ENCODE measurements at places on chromosomes 12 and 14. TPM values are rescaled to one million over a fixed set of nuclear protein-coding genes. Genes with fewer than 3 reads are reported as not detected.

C12orf50 gene
- not detected for polyA plus RNA-seq

DNA sequence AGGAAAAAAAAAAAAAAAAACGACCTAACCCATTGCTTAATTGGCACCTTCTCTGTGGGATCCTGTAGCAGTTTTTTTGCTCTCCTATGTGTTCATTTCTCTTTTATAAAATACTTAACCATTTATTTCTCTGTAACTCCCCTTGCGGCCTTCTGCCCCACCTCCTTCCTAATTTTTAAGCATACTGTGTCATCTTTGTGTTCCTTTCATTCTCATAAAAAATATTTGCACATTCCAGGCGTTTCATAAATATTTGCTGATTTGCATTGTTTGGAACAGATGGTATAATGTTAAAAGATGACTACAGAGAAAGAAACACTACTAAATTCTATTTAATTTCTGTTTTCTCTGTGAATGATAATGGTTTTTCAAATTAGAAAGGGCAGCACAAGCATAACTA lies 77.9 kb downstream of the NPAS3 start:
- no peak overlapping the region for H3K4me3 ChIP-seq
- DNase-seq: no peak
- H3K27me3 ChIP-seq: no peaks in the 10 kb centered on the region
- H3K4me1 ChIP-seq: no peaks in the 10 kb centered on the region
- no peak overlapping the region for H3K27ac ChIP-seq

TXNDC16 gene
- polyA plus RNA-seq: 3.2 TPM

DNA sequence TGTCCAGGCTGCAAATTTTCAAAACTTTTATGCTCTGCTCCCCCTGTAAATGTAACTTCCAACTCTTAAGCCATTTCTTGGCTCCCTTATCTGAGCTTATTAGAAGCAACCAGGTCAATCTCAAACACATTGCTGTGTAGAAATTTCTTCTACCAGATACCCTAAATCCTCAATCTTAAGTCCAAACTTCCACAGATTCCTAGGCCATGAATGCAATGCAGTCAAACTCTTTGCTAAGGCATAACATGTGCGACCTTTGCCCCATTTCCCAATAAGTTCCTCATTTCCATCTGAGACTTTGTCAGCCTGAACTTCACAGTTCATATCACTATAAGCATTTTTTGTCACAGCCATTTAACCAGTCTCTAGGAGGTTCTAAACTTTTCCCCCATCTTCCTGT lies 64.5 kb downstream of the TMTC3 start:
- peaks cover 11% of the 10 kb centered on the region for H3K4me1 ChIP-seq
- H3K27ac ChIP-seq: no peak overlapping the region
- no peaks in the 10 kb centered on the region for H3K36me3 ChIP-seq
- no peak overlapping the region for H3K4me3 ChIP-seq
- peak; percentile 71 for DNase-seq

- no peaks in the 10 kb centered on the region for H3K27me3 ChIP-seq
- no peaks in the 10 kb centered on the region for H3K36me3 ChIP-seq
- H3K4me3 ChIP-seq: no peak overlapping the region
- DNase-seq: no peak
- no peaks in the 10 kb centered on the region for H3K4me1 ChIP-seq
These were observed 419.0 kb upstream of the CCDC196 start for GRCh38 chr14:66066981-66067776.

DPF3 gene
- polyA plus RNA-seq: 2.4 TPM

DNA sequence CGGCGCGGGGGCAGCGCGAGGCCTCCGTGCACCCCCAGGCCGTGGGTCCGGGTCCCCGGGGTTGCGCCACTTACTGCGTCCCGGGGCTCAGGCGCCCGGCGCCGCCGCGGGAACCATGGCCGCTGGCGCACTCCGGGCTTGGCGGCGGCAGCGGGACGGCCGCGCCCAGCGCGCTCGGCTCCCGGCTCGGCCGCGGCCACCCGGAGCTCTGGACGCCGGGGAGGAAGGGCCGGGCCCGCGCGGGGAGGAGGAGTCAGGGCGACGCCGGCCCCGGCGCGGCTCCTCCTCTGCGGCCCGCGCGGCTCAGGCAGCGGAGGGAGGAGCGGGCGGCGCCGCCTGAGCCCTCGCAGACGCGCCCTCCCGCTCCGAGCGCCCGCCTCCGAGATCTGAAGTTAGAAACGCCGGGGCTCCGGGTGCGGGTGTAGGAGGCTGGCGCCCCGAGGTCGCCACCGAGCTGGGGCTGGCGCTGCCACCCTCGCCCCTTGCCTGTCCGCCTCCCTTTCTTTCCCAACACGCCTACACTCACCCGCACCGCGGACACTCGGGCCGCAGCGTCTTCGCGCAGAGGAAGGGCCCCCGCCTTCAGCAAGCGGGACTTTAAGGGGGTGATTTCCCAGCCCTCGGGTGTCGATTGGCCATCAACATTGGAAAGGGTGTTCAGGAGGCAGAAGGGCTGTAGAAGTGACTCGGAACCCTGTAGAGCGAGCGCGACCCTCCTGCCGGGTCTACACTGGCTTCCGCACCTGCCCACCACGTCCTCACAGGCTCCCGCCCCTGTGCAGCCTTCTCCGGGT lies at the start of gene NIN:
Gene NIN (minus strand): TSS at position 231 of the 794 bp plus-strand sequence. CDS start 9,106 bp downstream, outside the sequence.
- H3K4me1 ChIP-seq: no peaks in the 10 kb centered on the region
- peak within 1 kb of the TSS; percentile 73 for H3K4me3 ChIP-seq
- no peaks in the 10 kb centered on the region for H3K36me3 ChIP-seq
- peak; percentile 83 for DNase-seq

DNA sequence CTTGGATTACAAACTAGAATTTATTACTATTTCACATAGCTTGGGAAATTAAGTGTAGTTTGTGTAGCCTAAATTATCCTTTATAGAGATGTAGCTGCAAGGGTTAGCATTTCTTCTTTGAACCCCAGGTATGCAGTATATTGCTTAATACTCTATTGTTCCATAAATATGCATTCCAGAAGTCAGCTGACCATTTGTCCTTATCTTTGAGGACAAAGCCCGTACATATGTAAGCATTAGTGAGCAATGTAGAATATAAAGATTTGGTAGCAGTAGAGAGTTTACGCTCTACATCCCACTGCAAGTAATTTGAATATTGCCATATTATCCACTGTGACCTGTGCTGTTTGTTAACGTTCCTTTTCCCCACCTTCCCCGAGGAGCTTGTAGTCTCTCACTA lies 26.9 kb downstream of the PPM1A start:
- no peaks in the 10 kb centered on the region for H3K36me3 ChIP-seq
- no peak for DNase-seq
- no peak overlapping the region for H3K4me3 ChIP-seq

ATG2B gene
- 4.4 TPM for polyA plus RNA-seq

DNA sequence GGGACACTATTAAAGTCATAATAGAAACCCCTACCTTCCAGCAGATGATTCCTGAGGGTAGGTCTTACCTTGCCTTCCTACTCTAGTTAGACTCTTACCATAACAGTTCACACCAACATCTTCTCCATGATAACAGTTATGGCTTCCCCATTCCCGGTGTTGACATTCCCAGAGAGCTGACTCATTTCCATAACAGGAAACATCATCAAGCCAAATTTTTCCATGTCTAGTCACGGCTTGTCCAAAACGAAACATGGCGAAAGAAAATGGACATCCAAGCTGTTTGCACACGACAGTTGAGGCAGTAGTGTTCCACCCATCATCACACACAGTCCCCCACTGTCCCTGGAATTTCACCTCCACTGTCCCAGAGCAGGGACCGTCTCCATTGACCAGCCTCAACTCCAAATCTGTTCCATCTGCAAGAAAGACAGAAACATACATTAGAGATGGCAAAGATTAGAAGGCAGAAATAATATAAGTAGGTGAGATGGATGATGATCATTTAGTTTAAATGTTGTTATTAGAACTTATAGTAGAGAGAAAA lies 10.6 kb downstream of the CD163L1 start:
- DNase-seq: no peak
- no peaks in the 10 kb centered on the region for H3K4me1 ChIP-seq
- no peaks in the 10 kb centered on the region for H3K36me3 ChIP-seq

DNA sequence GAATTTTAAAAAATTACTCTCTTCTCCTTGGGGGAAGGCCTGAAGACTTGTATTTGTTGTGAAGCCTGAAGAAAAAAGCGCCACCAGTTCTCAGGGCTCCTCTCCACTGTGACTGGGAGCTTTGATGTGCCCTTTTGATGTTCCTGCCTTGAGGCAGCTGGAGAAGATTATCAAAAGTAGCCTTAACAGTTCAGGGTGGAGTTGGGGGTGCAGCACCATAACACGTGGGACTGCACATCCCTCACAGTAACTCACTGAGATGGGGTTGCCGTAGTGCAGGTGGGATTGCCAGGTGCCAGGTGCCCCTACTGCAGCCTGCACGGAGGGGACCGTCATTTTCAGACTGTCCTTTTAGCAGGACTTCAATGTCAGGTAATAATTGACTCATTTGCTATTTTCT lies 474.1 kb downstream of the ETNK1 start:
- H3K36me3 ChIP-seq: no peaks in the 10 kb centered on the region
- no peaks in the 10 kb centered on the region for H3K27me3 ChIP-seq
- H3K4me3 ChIP-seq: no peak overlapping the region
- H3K4me1 ChIP-seq: no peaks in the 10 kb centered on the region
- H3K27ac ChIP-seq: no peak overlapping the region
- DNase-seq: no peak

- H3K27me3 ChIP-seq: no peaks in the 10 kb centered on the region
- peaks cover 4% of the 10 kb centered on the region for H3K36me3 ChIP-seq
- peak; percentile 49 for DNase-seq
- H3K4me1 ChIP-seq: peaks cover 3% of the 10 kb centered on the region
These were observed 1.8 kb upstream of the CKAP4 start for GRCh38 chr12:106249411-106250135.

GRCh38 chr14:86596024-86596423 lies 1066.1 kb downstream of the FLRT2 start:
- no peaks in the 10 kb centered on the region for H3K4me1 ChIP-seq
- no peak for DNase-seq
- no peak overlapping the region for H3K4me3 ChIP-seq

- H3K27me3 ChIP-seq: no peaks in the 10 kb centered on the region
- DNase-seq: no peak
- no peak overlapping the region for H3K4me3 ChIP-seq
- H3K4me1 ChIP-seq: no peaks in the 10 kb centered on the region
- H3K36me3 ChIP-seq: peaks cover 2% of the 10 kb centered on the region
These were observed 89.0 kb downstream of the POLR3B start for GRCh38 chr12:106446419-106447092.

DDHD1 gene
- 9.4 TPM for polyA plus RNA-seq

SLC6A13 gene
- polyA plus RNA-seq: 11.3 TPM

DNA sequence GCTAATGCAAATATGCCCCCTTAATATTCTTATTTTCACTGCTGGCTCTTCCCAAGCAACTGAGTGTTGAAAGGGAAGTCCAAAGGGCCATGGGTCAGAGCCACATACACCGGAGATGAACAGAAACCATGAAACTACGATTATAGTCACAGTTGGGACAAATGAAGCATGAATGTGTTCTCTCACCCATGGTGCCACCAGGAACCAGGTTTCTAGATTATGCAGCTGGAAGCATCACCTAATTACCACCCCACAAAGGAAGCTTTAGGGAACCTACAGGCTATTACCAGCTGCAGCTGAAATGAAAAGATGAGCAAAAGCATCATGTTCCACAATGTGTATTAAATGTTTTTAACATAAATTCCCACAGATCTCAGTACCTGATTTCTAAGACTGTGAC lies 15.4 kb downstream of the TMTC1 start:
- no peaks in the 10 kb centered on the region for H3K27me3 ChIP-seq
- no peak overlapping the region for H3K27ac ChIP-seq
- no peak overlapping the region for H3K4me3 ChIP-seq
- DNase-seq: no peak

GRCh38 chr14:103107941-103108748 lies 13.6 kb downstream of the EXOC3L4 start:
- H3K27me3 ChIP-seq: peaks cover 4% of the 10 kb centered on the region
- H3K27ac ChIP-seq: peak overlapping the region; percentile 62
- peaks cover 16% of the 10 kb centered on the region for H3K4me1 ChIP-seq

DNA sequence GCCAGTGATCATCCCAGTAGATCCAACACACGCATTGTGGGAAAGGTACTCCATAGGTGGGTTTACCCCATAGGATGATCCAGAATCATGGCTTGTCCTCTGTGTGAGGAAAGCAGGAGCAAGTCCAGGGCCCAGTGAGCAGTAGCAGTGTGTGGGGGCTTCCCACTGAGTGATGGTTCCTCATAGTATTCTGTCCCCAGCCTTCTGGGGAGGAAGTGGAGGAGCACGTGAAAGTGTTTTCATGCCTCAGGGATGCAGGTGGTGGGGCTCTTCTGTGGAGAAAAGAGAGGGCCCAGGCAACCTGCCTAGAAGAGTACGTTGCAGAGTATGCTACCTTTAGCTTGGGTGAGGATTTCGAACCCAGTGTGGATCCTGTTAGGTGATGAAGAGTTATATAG lies 56.5 kb downstream of the SUSD6 start:
- no peaks in the 10 kb centered on the region for H3K36me3 ChIP-seq
- H3K27me3 ChIP-seq: no peaks in the 10 kb centered on the region
- DNase-seq: no peak
- H3K27ac ChIP-seq: peak overlapping the region; percentile 63
- peaks cover 15% of the 10 kb centered on the region for H3K4me1 ChIP-seq
- H3K4me3 ChIP-seq: no peak overlapping the region

DNA sequence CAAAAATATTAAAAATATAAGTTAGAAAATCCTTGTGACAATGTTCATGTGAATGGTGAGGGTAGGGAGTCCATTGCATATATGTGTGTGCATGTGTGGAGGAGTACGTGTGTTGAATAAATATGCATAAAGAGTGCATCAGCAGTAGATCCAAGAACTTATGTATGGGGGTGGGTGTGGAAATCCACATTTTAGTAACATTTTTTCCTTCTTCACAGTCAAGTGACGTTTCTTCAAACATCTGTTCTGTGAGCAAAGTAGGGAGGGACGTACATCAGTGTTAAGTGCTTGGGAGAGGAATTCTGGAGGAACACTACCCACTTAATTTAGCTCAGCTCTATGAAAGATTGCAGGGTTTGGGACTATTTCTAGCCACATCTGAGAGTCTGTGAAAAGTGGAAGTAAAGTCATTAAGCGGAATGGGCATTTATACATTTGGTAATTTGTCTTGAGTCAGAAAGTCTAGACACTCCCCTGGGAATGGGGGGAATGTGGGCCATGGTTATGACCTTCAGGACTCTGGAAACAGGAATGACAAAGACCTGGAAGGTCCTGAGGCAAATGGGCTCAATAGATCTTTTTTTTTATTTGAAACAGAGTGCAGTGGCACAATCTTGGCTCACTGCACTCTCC lies 156.4 kb upstream of the PLXNC1 start:
- no peaks in the 10 kb centered on the region for H3K36me3 ChIP-seq
- H3K4me3 ChIP-seq: no peak overlapping the region
- DNase-seq: no peak
- H3K27ac ChIP-seq: no peak overlapping the region
- H3K4me1 ChIP-seq: peaks cover 3% of the 10 kb centered on the region

GRCh38 chr14:72741826-72742117 lies 152.1 kb downstream of the DPF3 start:
- H3K36me3 ChIP-seq: peaks cover 3% of the 10 kb centered on the region
- DNase-seq: no peak
- no peak overlapping the region for H3K27ac ChIP-seq
- H3K4me3 ChIP-seq: no peak overlapping the region
- H3K4me1 ChIP-seq: no peaks in the 10 kb centered on the region

DNAI7 gene
- 0.22 TPM for polyA plus RNA-seq

HSP90AA1 gene
- 426 TPM for polyA plus RNA-seq
